Neural progenitor cell (in vitro differentiated cells): ENCODE measurements at places on chromosomes 11 and 22.

DNA sequence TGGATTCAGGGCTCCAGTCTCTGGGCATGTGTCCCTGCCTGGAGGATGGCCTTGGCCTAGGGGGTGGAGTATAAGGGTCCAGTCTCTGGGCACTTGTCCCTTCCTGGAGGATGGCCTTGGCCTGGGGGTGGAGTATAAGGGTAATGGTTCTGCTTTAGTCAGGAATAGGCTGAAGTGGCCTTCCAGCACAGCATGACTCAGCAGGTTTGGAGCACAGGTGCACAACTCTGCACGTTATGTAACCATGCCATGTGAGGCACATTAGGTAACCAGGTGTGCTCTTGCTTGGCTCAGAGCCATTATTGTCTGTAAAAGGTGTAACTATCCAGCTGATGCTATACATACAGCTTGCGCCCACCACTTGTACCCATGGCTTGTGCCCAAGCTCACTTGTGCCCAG lies 48.4 kb upstream of the POLD3 start:
- H3K36me3 ChIP-seq, result no peaks in the 10 kb centered on the region
- H3K27ac ChIP-seq, result no peak overlapping the region
- H3K4me3 ChIP-seq, result no peak overlapping the region
- no peaks in the 10 kb centered on the region for H3K4me1 ChIP-seq
- no peaks in the 10 kb centered on the region for H3K27me3 ChIP-seq

DNA sequence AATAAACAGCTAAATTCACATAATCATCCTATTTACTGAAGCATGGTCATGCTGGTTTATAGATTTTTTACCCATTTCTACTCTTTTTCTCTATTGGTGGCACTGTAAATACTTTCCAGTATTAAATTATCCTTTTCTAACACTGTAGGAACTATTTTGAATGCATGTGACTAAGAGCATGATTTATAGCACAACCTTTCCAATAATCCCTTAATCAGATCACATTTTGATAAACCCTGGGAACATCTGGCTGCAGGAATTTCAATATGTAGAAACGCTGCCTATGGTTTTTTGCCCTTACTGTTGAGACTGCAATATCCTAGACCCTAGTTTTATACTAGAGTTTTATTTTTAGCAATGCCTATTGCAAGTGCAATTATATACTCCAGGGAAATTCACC lies 10.7 kb downstream of the RAG1 start:
- H3K4me3 ChIP-seq, result no peak overlapping the region
- no peaks in the 10 kb centered on the region for H3K4me1 ChIP-seq
- H3K27me3 ChIP-seq, result no peaks in the 10 kb centered on the region

- H3K36me3 ChIP-seq, result no peaks in the 10 kb centered on the region
- no peak for DNase-seq
- peaks cover 19% of the 10 kb centered on the region for H3K4me1 ChIP-seq
- no peak overlapping the region for H3K27ac ChIP-seq
- H3K4me3 ChIP-seq, result no peak overlapping the region
These were observed 17.2 kb downstream of the KIAA1671 start for GRCh38 chr22:24969560-24970301.

DNA sequence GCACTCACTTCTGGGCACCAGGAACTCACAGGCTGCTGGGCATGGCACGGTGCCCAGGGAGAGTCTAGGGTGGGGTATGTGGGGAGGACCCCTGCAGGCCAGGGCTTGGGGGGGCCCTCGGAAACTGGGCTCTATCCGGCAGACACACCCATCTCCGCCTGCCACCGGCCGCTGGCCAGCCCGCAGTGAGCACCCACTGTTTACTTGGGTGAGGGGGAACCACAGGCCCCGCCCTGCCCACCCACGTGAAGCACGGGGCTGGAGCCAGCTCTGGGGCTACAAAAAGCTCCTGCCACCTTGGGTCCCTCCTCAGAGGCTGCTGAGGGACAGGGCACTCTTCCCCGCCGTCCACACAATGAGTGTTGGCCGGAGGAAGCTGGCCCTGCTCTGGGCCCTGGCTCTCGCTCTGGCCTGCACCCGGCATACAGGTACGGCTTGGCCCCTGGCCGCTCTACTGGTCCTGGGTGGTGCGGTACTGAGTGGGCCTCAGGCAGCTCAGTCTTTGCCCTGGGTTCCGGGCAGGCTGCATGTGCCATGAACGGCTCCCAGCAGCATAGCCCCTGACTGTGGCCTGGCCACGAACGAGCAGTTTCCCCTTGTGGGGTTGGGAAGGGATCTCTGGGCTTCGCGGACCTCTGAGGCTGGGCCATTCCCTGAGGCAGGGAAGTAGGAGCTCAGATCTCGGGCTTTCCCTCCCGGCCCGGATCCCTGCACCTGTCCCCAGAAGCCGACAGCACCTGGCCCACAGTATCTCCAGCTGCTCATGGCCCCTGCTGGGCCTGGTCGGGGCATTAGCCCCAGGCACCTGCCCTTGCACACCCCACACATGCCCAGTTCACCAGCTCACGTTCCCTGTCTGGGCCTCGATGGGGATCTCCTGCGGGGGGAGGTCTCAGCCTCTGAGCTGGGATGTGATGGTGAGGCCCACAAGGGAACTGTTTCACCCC lies at the start of gene MUC5AC:
Gene MUC5AC, plus strand, starts transcription at position 309 of the 947 bp plus-strand sequence. Its CDS starts 47 bp downstream, at position 356.
- no peaks in the 10 kb centered on the region for H3K4me1 ChIP-seq
- no peaks in the 10 kb centered on the region for H3K27me3 ChIP-seq
- no peak within 1 kb of the TSS for H3K27ac ChIP-seq
- no peak within 1 kb of the TSS for H3K4me3 ChIP-seq

DNA sequence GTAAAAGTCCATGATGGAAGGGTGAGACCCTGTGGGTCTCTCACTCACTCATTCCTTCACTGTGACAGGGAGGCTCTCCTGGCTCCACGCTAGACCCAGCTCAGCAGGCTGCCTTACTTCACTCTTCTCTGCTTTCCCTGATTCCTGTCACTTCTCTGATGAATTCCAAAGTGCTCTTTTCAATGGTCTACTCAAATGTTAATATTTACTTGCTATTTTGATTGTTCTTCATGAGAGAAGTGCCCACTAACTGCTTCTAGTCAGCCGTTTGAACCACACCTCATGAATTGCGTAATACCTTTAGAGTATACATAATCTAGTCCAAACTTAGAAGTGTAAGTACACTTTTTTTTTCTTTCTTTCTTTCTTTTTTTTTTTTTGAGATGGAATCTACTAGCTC lies 1350.2 kb upstream of the RAG2 start:
- no peak overlapping the region for H3K4me3 ChIP-seq
- H3K27ac ChIP-seq, result no peak overlapping the region
- no peaks in the 10 kb centered on the region for H3K27me3 ChIP-seq
- DNase-seq, result no peak
- H3K4me1 ChIP-seq, result no peaks in the 10 kb centered on the region

DNA sequence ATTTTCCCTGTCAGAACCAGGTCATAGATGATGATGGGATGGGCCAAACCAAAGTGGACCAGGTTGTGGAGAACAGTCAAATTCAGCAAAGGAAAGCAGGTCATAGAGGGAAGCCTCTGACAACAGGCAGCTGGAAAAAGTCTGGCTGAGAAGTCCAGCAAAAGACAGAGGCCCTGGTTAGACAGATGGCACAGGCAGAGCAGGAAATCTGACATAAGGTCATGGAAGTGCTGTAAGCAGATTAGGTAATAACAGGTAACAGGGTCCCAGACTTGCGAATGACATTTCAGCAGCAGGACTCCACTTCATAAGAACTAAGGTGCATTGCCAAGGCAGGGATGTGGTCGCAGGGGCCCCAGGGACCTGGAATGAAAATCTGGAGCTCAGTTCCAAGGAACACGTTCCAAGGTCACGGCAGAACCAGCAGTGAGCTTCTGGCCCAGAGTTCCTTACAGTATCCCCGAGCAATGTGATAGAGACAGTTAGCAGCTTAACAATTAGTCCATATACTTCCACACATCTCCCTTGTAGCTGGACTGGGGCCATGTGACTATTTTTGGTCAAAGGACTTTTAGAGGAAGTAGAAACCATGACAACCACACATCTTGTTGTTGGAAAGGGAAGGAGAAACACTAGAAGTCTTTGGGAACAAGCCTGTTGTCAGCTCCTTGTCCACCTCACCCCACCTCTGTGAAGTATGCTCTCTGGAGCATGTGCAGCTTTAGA lies 75.4 kb downstream of the ME3 start:
- no peak overlapping the region for H3K27ac ChIP-seq
- no peak for DNase-seq
- H3K4me1 ChIP-seq, result peaks cover 41% of the 10 kb centered on the region
- no peaks in the 10 kb centered on the region for H3K27me3 ChIP-seq
- H3K36me3 ChIP-seq, result no peaks in the 10 kb centered on the region

- no peak overlapping the region for H3K4me3 ChIP-seq
- H3K27ac ChIP-seq, result no peak overlapping the region
- H3K27me3 ChIP-seq, result no peaks in the 10 kb centered on the region
- DNase-seq, result no peak
- H3K36me3 ChIP-seq, result no peaks in the 10 kb centered on the region
These were observed 499.3 kb upstream of the TENM4 start for GRCh38 chr11:79940165-79940564.

DNA sequence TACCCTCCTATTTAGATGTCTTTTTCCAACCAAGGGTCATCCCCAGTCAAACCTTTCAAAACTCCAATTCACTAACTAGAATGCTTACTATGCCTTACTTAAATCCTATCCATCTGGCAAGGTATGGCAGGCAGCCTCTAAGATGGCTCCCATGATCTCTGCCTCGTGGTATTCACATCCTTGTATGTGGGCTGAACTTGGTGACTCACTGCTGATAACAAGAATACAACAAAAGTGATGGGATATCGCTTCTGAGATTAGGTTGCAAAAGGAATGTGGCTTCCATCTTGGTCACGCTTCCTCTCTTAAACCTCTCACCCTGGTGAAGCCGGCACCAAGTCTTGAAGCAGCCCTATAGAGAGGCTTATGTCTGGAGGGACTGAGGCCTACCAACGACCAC lies 29.6 kb upstream of the UPB1 start:
- no peak overlapping the region for H3K27ac ChIP-seq
- DNase-seq, result no peak
- H3K27me3 ChIP-seq, result no peaks in the 10 kb centered on the region
- no peaks in the 10 kb centered on the region for H3K36me3 ChIP-seq
- peaks cover 13% of the 10 kb centered on the region for H3K4me1 ChIP-seq

DNA sequence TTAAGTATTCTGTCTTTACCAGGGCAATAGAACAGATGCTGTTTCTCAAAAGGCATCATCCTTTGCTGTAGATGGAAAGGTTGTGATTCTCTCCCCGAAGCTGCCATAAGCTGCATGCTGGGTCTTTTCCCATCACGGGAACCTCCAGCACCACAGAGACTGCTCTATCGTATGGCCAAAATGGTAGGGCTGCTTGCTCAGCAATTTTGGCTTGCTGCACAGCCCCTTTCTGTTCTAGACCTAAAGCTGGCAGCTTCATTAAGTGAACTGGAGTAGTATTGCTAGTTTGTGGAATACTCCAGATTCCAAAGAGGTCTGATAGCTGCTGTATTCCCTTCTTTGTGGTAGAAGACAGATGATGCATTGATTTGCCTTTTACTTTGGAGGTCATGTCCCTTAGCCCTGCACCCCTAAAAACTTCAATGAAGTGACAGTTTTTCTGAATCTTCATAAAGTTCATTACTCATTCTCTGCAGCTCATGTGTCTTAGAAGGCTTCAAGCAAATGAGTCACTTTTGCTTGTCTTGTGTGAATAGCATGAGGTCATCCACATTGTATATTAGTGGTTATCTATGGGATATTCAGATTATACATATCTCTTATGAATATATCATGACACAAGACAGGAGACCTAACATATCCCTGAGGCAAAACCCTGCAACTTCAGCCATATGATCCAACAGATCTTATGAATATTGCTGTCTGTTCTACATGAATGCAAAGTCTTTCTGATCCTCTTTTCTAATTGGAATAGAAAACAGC lies 245.3 kb downstream of the FAM76B start:
- H3K36me3 ChIP-seq, result no peaks in the 10 kb centered on the region
- no peaks in the 10 kb centered on the region for H3K27me3 ChIP-seq
- H3K4me3 ChIP-seq, result no peak overlapping the region
- H3K4me1 ChIP-seq, result peaks cover 6% of the 10 kb centered on the region

GRCh38 chr11:70727899-70728620 lies 329.7 kb downstream of the CTTN start:
- no peak overlapping the region for H3K4me3 ChIP-seq
- no peaks in the 10 kb centered on the region for H3K36me3 ChIP-seq
- H3K27ac ChIP-seq, result no peak overlapping the region
- no peaks in the 10 kb centered on the region for H3K27me3 ChIP-seq
- peak; percentile 40 for DNase-seq

DNA sequence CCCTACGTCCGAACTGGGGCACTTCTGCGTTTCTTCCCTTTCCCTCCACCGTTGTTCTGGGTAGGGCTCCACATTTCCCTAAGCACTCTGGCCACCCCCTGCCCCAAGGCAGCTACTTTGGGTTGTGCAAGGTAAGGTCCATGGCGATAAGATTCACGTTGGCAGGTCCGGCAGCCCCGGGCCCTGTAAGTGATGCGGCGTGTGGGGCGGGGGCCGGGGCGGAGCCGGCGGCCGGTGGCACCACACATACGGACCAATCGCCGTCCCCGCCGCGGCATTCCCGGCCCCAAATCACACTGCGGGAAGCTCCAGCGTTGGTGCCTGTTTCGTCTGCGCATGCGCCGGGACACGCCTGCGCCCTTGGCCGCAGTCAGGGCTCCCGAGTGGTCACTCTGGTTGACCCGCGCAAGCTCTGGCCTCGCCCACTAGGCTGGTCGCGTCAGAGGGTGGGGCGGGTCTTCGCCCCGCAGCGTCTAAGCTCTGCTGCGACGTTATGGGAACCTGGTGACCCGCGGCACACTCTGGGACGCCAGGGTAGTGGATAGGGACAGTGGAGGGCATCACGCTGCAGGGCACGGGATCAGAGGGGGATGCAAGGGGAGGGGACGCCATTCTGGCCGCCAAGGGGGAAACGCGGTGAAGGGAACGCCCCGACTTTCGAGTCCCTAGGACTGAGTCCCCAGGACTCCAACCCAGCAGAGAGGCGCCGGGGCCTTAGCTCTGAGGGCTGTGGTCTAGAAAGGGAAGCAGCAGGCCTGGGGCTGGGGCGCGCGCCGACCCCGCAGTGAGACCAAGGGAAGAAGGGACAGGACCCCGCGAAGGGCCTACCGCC lies 1.6 kb downstream of the FADS1 start:
- H3K27ac ChIP-seq, result peak overlapping the region; percentile 95
- peak overlapping the region; percentile 67 for H3K4me3 ChIP-seq
- H3K27me3 ChIP-seq, result no peaks in the 10 kb centered on the region
- peaks cover 15% of the 10 kb centered on the region for H3K4me1 ChIP-seq
- DNase-seq, result peak; percentile 99

- H3K4me3 ChIP-seq, result no peak overlapping the region
- H3K36me3 ChIP-seq, result no peaks in the 10 kb centered on the region
- no peak for DNase-seq
- H3K4me1 ChIP-seq, result peaks cover 6% of the 10 kb centered on the region
- no peaks in the 10 kb centered on the region for H3K27me3 ChIP-seq
These were observed 2.2 kb downstream of the TMEM132A start for GRCh38 chr11:60926500-60926899.

DNA sequence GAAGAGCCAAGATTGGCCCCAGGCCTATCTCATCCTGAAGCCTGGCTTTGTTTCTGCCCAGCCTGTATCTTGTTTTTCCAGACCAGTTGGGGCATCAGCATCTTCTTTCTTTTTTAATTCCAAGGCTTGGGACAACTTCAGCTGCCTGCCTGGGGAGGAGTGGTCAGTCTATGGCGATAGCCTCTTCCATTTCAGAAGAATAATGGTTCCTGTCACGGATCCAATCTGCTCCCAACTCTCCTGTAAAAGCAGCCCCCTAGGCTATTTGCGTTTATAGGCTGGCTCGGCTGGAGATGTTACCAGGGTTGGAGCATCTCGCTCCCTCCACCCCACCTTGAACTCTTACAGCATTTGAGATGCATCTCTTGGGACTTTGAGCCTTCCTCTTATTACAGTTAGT lies 145.2 kb upstream of the CADM1 start:
- H3K4me3 ChIP-seq, result no peak overlapping the region
- peaks cover 31% of the 10 kb centered on the region for H3K4me1 ChIP-seq
- H3K27me3 ChIP-seq, result no peaks in the 10 kb centered on the region
- DNase-seq, result no peak
- no peak overlapping the region for H3K27ac ChIP-seq
- no peaks in the 10 kb centered on the region for H3K36me3 ChIP-seq
